ENCODE measurements at places on chromosomes 1 and 21.

DNA sequence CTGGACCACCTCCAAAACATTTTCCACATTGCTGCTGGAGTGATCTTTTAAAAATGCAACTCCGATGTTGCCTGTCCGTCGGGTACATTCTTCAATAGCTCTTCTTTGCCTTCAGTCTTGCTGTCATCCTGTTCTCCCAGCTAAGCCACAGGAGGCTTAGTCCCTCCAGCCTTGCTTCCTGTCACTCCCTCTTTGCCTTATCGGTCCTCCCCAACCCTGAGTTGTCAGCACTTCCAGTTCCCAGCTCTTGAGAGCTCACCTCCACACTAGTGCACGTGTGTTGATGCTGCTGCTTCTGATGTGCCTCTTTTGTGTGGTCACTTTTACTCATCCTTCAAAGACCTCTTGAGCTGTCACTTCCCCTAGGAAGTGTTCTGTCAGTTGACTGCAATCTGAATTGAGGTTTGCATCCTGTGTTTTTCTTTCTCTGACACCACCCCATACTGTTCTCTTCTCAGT, 15.3 kb downstream of the UCK2 start:
- no peak for DNase-seq

DNA sequence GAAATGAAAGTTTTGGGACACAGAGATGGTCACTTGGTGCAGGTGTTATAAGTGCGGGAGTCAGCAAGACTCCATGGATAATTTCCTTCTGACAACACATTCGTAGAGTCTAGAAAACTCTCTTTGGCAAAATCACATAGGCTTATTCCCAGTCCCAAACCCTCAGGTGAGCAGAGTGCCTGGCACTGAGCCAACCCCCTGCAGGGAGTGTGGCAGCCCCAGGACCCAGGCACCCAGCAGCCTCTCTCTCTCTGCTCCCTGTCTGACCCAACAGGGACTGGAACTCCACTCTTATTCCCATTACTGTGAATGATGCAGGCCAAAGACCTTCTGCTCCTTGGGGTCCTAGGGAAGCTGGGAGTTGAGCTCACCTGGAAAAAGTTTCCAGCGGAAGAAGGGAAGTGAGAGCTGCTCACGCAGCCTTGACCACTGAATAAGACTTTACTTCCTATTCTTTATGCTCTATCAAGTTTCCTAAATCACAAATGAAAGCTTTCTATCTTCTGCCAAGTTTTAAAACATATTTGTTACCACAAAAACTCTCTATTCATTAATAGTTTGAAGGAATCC, 132.6 kb upstream of the ETV3 start:
- DNase-seq, result no peak

DNA sequence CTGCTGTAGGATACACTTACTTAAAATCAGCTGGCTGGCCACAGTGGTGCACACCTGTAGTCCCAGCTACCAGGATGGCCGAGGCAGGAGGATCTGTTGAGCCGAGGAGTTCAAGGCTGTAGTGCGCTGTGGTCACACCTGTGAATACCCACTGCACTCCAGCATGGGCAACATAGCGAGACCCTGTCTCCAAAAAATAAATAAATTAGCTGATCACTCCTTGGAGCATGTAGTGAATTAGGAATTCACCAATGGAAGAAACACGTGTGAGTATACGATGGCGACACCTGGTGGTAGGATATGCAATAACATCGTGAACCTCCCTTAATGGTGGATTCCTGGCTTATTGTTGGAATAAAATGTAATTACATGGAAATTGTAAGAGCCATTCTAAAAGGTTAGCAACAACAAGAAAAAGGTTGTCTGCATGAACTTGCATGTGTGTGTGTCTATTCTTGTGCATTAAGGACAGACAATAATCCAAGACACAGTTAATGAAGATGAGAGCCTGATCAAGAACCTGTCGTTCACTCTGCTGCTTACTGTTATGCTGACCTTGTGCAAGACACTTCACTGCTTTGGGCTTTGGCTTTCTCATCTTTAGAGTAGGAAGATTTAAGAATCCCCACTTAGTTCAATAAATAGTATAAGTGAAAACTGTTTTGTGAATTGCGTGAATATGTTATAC, 38.6 kb upstream of the COX20 start:
- peak; percentile 12 for DNase-seq

DNA sequence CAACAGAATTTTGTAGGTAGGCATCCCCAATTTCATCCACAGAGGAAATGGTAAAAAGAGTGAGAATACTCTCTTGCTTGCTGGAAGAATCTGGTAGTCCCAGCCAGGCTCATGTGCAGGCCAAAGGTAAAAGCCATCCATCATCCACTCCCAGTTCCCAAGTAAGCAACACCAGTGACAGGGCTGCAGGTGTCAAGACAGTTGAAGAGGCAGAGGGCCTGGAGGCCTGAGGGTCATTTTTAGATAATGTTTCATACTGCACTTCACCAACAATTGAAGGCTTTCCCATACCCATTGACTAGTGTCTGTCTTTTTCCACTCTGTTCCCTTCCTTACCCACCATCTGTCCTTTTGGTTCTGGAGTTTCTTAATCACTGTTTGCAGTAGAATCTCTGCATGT, 141.7 kb upstream of the L1TD1 start:
- no peak for DNase-seq

- DNase-seq, result no peak
Measured at GRCh38 chr1:193293726-193294125, 107.3 kb upstream of the B3GALT2 start.

DNA sequence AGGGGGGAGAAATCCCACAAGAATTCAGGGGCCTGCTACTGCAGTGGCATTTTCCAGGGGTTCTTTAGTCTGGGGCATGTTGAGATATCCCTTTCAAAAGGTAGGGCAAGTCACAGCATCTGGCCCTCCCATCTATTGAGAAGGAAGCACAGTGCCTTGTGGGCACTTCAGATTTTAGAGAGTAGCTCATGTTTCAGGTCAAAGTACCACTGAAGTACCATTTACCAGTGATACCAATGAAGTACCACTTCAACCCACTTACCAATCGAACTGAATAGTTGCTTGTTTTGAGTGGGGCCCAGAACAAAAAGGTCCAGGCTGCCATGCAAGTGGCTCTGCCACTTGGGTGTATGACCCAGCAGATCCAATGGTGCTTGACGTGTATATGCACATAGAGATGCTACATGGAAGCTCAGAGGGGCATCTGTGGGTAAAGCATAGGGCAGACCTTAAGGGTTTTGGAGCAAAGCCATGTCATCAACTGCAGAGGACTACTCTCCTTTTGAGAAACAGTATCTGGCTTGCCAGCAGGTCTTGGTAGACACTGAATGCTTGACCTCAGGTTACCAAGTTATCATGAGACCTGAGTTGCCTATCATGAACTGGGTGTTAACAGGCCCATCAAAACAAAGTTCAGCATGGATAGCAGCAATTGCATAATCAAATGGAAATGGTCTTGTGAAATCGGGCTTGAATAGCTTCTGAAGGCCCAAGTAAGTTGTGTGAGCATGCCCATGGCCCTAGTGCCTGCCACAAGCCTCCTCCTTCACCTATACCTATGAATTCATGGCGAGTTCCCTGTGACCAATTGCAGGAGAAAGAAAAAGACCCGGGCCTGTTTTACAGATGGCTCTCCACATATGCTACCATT, 23.5 kb downstream of the PLA2G2D start:
- no peak for DNase-seq

DNA sequence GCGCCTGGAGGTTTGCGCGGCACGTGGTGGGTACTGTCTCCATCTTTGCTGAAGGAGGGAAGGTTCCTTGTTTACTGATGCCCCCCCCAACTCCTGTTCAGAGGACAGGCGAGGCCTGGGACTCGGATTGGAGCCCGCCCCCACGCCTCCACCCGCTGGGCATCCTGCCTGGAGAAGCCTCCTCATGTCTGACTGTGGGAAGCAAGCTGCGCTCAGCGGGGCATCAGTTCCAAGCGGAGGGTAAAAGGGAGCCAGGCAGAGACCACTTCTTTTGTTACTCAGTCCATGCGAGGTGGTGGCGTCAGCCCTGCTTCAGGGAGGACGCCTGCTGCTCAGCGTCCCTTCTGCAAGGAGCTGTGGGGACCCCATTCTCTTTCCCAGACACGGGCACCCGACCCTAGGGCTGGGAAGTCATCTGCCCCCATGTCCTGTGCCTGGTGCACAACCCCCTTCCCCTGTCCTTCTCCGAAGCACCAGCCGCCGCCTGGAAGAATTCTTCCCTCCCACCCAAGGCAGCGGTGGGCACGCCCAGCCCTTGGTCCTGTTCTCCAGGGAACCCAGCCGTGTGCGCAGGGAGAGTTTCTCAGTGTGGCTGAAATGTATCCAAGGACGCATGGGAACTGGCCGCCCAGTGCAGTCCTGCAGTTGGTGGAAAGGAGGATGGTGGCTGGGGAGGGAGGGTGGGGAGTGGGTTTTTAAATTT, 414.0 kb downstream of the CAMTA1 start:
- no peak for DNase-seq

DNA sequence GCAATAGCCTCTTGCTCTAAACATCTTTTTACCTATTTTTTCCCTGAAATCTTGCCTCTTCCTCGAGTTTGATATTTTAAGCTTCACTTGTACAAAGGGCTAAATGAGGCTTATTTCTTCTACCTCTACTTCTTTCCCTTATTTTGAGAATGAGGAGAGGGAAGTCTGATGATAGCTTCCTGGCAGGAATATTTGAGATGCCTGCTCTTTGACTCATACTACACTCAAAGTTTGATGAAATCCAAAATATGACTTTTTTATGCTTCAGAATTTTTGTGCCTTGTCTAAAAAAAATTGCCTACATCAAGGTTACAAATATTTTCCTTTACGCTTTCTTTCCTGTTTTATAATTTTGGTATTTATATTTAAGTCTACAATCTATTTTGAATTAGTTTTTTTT, 624.4 kb upstream of the PLXNA2 start:
- DNase-seq, result no peak

DNA sequence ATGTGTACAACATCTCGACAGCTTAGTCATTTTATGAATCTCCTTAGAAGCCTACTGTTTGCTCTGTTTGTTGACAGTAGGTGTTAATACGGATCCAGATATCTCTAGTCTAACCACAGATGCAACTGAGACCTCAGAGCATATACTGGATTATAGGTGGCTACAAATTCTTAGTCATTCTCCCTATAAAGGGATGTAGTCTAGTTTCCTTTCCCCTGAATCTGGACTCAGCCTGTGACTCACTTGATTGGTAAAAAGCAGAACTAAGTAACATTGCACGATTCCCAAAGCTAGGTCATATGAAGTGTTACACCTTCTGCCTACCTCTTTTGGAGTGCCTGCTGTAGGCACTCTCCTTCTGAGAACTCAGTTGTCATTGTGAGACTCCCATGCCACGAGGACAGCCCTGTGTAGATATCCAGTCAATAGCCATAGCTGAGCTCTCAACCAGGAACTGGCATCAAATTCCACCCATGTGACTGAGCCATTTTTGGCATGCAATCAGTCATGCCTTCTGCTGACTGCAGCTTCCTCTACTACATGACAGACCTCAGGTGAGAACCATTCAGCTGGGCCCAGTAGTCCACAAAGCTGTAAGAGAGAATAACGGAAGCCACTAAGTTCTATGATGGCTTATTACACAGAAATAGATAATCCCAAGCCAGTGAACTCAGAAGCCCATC, 135.9 kb upstream of the CHRM3 start:
- DNase-seq, result no peak

- DNase-seq, result peak; percentile 63
Measured at GRCh38 chr1:37793773-37794371, at the start of gene MANEAL. TSS of gene MANEAL (plus strand) at chr1:37793847. CDS start at chr1:37794183, 336 bp downstream.

DNA sequence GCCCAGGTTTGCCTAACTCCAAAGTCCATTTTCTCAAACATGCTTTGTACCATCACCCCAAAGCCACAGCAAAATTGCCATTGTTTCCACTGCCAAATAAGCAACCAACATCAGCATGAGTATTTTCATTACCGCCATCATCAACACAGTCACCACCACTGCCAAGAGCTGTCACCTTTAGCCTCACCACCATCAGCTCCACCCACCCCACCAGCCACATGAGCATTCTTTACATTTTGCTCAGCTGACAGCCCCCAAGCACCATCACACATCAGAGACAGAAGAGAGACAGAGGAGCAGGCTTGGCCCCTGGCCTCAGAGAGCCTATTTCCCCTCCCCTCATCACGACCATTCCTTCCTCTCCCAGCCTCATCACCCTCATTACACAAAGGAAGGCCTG, 42.7 kb downstream of the TAS1R2 start:
- DNase-seq, result no peak

DNA sequence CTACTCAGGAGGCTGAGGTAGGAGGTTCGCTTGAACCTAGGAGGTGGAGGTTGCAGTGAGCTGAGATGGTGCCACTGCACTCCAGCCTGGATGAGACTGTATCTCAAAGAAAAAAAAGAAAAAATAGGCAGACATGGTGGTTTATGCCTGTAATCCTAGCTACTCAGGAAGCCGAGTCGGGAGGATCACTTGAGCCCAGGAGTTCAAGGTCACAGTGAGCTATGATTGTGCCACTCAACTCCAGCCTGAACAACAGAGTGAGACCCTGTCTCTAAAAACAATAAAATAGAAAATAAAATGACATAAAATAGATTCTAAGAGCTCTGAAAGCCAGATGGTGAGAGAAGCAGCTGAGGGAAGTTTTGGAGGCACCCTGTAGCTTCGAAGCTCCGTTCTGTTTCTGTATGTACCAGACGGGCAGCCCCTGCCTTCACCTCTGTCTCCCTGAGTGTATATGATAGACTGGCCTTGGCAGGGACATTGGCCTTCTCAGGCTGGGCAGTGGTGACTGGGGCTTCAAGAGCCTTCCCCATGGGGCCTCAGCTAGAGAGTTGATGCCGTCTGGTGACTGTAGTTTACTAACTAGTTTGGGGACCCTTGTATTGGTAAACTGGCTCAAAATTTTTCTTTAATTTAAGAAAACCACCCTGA, 54.4 kb upstream of the SPOCD1 start:
- no peak for DNase-seq

DNA sequence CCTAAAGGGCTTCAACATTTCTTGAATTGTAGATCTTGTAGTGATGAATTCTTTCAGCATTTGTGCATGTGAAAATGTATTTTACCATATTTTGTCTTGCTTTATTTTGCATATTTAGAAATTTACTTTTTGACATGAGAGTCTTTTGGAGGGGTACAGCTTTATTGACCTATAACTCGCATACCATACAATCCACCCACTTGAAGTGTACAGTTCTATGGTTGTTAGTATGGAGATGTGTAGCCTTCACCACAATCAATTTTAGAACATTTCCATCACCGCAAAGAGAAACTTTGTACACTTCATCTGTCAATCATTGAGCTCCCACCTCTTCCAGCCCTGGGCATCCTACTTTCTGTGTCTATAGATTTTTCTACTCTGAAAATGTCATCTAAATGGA, 7.2 kb upstream of the MIA3 start:
- DNase-seq, result no peak

- no peak for DNase-seq
Measured at GRCh38 chr1:231584117-231584516, 42.5 kb upstream of the DISC1 start.

- no peak for DNase-seq
Measured at GRCh38 chr1:111204983-111205713, 4.7 kb upstream of the DENND2D start.

GRCh38 chr1:103267893-103268292, 159.6 kb upstream of the COL11A1 start:
- no peak for DNase-seq

GRCh38 chr1:70224954-70225353, 3.8 kb downstream of the SRSF11 start:
- DNase-seq, result no peak

- no peak for DNase-seq
Measured at GRCh38 chr21:17461014-17461413, 51.8 kb upstream of the CXADR start.

- no peak for DNase-seq
Measured at GRCh38 chr1:21232044-21232443, 55.3 kb upstream of the EIF4G3 start.
